CD4-positive, CD25-positive, alpha-beta regulatory T cell (primary cell): ENCODE measurements at places on chromosomes 16 and 17.

DNA sequence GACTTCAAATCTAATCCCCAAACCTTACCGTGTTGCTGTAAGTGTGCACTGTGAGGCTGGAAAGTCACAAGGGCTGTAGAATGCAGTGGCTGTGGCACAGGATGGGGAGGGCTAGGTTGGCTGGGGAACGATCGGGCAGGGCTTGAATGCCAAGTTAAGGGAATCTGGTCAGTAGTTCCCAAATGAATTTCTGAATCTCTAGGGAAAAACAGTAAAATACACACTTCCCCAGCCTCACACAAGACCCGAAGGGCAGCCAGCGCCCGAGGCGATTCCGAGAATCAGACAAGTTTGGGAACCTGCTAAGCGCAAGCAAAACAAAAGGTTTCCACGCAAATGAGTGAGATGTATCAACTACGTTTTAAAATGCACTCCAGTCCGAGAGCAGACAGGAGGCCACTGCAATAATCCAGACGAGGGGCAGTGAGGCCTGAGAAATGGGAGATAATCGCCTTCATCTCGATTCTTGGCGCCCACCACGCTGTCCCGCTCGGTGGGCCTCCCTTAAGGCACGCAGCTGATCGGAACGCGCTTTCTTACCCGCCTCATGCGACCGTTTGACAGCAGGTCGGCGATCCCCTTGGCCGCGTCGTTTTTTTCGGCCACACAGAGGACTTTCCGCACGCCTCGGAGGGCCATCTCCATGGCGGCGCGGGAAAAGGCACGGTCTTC is 599 bp downstream of the TOP3A start:
- DNase-seq = no peak

- no peak for DNase-seq
These were observed 6.6 kb downstream of the CDC42EP4 start for GRCh38 chr17:73304971-73305812.

- DNase-seq = no peak
These were observed 21.2 kb downstream of the MEAK7 start for GRCh38 chr16:84482951-84483881.

DNA sequence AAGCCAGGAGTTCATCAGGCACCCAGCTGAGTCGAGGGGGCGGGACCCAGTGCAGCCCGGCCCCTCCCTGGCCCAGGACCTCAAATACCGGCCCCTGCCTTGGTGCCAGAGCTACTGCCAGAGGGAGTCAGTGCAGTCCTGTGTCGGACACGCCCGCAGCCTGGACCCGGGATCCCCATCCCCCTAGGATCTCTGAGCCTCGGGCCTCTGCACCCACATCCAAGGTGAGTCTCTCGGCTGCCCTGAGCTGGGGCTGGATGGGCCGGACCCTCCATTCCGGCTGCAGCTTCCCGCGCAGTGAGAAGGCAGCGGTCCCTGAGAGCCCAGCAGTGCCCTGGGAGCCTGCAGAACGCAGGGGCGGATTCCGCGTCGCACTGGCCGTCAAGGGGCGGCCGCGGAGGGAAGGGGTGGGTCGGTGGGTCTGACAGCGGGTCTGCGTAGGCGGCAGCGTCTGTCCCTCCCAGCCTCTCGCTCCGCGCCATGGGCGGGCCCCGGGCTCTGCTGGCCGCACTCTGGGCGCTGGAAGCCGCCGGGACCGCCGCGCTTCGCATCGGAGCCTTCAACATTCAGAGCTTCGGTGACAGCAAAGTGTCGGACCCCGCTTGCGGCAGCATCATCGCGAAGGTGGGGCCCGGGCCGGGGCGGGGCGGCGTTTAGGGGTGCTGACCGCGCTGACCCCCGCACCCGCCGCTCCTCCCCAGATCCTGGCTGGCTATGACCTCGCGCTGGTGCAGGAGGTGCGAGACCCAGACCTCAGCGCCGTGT is at the start of gene DNASE1L2:
DNASE1L2 (plus strand) TSS at position 108 of the 765 bp plus-strand sequence; CDS start at position 481, 373 bp downstream.
- DNase-seq = no peak

- no peak for DNase-seq
These were observed 526 bp downstream of the ZZEF1 start for GRCh38 chr17:4142107-4142900.

DNA sequence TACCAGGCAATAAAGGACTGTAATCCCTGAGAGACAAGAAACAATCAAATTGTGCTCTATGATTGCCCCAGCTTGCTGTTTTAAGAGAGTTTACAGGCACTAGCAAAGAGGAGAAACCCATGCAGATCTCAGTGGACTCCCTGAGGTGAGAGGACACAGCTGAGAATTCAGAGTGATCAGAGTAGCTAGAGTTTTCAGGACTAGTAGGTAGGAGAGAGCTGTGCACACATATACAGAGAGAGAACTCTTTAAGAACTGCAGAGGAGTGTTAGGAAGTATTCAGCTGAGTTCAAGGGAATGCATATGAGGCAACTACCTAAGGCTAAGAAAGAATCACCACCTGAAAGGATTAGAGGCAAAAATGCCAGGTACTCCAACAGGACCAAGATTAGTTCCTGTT is 904.8 kb downstream of the CDH8 start:
- DNase-seq = no peak

DNA sequence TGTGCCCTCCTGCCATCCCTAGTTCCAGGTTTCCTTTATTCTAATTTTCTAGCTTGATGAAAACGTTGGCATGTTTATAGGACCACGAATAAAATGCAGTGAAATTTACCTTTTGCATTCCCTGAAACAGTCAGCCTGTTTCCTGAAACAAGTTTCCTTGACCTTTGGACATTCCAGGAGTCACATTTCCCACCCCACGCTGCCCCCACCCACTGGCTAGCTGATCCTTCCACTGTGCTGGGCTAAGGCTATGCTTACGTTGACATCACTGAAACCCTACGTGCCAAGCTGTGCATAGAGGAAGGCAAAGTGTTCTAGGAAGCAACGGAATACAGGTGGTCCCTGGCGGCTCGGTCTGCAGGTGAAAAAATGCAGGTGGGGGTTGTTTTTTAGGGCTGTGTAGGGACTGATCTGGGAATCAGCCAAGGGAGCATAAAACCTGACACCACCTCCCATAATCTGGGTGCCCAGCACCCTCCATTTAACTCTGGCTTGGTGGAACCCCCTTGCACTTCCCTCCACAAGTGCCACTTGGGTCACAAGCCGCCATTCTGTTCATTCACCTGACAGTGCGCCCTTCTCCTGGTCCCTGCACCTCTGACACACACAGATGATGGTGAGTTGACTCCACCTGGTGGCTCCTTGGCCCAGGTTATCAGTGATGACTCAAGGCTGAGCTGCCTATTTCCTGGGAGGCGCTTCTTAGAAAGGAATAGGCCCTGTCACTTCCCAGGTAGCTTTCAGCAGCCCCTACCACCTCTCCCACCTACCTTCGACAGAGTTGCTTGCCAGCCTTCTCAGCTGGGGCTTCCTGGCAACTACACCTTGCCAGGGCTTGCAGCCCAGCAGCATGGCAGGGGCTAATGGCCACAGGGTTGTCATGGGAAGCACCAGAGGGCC is 83.7 kb downstream of the N4BP1 start:
- DNase-seq = no peak

DNA sequence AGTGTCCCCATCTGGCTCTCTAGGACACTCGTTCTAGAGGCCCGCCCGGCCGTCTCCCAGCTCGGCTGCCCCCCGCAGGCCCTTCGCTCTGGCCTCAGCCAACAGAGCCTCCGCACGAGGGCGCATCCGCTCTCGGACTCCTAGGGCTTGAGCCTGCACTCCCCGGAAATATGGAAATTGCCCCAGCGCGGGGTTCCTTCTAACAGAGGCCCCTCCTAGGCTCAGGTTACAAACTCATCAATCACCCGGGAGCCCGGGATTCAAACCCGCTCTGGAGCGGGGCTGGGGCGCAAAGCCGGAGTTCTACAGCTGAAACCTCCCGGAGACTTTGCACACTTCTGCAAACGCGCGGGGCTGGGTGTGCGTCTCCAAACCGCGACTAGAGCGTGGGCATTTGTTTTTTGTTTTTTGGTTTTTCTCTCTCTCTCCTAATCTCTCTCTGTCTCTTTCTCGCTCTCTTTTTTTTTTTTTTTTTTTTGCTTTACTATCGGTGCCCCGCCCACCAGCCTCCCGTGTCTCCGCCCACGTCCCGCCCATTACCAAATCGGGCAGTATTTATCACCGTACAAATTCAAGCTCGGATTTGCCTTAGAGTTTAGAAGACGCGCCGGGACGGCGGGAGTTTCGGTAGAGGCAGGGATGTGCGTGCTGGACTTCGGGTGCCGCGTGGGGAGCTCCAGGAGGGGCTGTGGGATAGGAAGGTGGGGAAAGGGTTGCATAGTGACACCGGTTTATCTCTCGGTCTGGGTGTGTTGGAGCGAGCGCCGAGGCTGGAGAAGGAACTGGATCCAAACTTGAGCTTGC is 2.4 kb upstream of the FOXL1 start:
- peak; percentile 19 for DNase-seq

DNA sequence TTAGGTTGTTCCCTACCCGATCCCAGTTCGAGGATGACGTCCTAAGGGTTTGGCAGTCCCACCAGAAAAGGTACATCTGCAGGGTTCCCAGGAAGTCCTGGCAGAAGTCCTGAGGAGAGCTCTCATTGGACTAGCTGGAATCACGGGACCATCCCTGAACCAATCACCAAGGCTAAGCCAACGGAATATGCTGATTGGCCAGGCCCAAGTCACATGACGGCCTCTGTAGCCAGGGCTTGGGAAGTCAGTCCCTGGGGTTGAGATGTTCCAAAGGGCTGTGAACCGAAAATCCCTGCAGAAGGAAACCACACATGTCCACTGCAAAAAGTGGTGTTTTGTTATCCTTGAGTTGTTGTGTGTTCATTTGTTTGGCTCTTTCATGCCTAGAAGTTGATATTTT is 68.2 kb upstream of the ZNF423 start:
- no peak for DNase-seq

GRCh38 chr17:34012709-34013375 is 242.2 kb upstream of the CCL2 start:
- no peak for DNase-seq

GRCh38 chr17:68133346-68134045 is 98.0 kb downstream of the KPNA2 start:
- DNase-seq = no peak

- peak; percentile 69 for DNase-seq
These were observed 12.3 kb downstream of the LRRC3C start for GRCh38 chr17:39939588-39940419.

DNA sequence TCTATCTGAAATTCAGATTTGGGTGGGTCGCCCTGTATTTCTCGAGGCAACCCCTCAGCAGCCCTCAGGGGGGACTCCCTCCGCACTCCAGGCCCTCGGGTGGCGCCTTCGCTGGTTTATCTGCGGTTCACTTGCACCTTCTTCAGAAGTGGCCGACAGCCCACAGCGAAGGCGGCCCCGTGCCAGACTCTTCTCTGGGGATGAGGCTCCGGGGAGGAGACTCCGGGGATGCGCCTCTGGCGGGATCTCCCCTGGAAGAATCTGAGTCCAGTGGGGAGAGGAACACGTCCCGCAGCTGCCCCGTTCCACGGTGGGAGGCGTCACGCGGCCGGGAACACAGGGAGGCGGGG is 63.9 kb upstream of the DNAJA2 start:
- peak; percentile 30 for DNase-seq

GRCh38 chr17:40433551-40434415 is 9.5 kb upstream of the IGFBP4 start:
- peak; percentile 40 for DNase-seq

DNA sequence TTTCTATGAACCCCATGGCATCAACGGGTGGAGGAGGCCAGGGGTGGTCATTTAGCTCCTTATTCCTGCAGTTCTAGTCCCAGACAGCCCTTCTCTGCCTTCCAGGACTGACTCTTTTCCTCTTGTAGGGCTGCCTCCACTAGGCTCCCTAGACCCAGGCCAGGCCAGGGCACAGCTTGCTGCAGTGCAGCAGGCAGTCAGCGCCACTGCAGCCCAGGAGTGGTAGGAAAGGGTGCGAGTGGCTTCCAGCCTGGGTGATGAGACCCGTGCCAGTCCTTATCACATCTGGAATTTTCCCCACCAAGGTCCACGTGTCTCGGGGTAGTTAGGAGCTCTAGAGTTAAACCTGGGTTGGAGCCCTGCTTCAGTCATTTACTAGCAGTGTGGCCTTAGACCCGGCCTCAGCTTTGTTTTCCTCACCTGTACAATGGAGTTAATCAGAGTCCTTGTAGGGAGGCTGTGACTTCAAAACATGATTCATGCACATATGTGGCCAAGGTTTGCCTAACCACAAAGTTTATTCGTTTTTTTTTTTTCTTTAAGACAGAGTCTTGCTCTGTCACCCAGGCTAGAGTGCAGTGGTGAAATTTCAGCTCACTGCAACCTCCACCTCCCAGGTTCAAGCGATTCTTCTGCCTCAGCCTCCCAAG is 4.7 kb downstream of the SLC5A11 start:
- DNase-seq = no peak

- DNase-seq = no peak
These were observed 2.0 kb downstream of the CDH3 start for GRCh38 chr16:68646953-68647659.
